Cardiac septum (tissue), 1 donor: ENCODE measurements at places on chromosomes 12 and 14. TPM values are rescaled to one million over a fixed set of nuclear protein-coding genes. Genes with fewer than 3 reads are reported as not detected.

C14orf39 gene
- total RNA-seq = not detected

TSPAN11 gene
- total RNA-seq = 1.9 TPM

MDGA2 gene
- 0.19 TPM for total RNA-seq

DNA sequence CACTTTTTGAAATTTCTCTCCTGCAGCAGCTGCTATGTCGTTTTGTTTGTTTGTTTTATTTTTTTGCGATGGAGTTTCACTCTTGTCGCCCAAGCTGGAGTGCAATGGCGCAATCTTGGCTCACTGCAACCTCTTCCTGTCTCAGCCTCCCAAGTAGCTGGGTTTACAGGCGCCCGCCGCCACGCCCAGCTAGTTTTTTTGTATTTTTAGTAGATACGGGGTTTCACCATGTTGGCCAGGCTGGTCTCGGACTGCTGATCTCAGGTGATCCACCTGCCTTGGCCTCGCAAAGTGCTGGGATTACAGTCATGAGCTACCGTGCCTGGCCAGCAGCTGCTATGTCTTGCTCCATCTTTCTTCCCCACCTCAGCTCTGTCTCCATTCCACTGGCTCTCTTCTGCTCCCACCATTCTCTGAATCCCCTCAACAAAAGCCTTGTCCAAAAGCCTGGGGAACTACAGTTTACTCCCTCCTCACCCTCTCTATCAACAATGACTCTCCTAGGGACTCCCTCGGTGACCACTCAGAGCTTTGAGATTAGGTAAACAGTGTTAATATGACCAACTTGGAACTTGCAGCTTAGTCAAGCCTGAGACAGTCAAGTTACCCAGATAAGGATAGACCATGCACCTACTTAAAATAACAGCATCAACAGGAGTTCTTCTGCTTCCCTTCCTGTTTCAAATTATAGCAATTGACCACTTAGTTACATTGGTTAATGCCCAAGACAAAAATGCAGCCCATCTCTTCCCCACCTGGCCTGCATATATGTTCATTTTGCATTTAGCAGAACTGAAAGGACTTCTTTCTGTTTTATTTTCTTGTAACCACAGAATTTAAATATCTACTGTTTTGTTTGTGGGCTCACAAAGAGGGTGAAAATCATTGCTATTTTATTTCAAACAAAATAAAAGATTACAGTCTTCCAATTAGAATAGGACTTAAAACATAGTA lies 189.0 kb upstream of the AMIGO2 start:
- DNase-seq = no peak

DNA sequence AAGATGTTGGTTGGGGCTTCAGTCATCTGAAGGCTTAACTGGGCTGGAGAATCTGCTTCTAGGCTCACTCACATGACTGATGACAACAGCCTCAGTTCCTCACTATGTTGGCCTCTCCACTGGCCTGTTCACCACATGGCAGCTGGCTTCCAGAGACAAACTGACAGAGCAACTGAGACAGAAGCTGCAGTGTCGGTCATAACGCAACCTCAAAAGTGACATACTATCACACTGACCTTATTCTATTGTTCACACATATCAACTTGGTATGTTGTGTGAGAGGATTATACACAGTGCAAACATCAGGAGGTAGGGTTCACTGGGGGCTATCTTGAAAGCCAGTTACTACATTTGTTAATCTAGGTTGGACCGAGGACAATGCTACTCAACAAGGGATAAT lies 92.9 kb downstream of the PAWR start:
- DNase-seq = no peak
